ENCODE measurements at places on chromosomes 4 and X.

DNA sequence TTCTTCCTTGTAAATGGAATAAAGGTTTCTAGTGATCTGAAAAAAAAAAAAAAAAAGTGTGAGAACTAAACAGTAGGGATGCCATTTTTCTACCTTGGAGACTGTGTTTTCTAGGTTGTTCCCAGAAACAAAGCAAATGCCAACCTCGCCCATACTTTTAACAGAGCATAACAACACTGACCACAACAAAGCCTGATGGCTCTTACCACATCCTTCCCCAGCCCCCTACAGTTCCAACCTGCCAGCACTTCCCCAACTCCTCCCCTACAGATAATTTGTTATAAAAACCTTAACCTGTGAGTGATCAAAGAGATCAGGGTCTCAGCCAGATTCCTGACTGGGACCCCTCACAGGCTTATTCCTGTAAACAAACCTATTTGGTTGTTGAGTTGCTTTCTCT lies 940.0 kb downstream of the SH3BGRL start:
- no peak for DNase-seq

GRCh38 chr4:76836860-76837562 lies 60.9 kb downstream of the SOWAHB start:
- DNase-seq, result no peak

DNA sequence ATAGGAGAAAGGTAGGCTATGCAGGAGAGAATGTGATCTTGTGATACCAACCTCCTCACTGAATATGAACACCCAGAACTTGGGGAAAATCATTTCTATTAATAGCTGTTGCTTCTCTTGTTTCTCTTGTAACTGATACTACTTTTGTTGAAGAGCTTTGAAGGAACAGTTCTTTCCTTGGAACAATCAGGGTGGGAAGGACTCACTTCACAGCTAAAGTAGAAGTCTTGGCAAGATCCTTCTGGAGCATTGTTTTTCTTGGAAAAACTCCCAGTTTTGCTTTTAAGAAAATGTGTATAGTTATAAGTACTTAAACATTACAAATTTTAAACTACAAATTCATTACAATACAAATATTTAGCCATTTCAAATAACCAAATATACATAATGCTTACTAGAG lies 19.1 kb upstream of the XK start:
- DNase-seq, result no peak

DNA sequence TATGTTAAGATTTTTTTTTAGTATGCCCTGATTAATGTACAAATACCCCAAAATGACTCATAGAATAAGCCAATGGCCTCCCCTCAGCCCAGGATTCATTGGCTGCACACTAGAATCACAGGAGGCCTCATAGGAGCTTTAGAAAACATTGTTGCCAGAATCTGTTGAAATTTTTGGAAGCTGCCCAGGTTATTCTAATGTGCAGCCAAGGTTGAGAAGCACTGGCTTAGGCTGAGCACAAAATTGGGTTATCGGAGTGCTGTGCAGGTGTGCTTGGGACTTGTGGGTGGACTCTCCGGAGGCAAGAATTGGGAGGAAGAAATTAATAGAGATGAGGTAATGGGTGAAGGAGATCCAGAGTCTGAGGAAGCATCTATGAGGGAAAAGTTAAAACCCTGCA lies 41.3 kb upstream of the VCX start:
- DNase-seq, result no peak

- no peak for DNase-seq
Measured at GRCh38 chr4:31199644-31200043, 479.5 kb downstream of the PCDH7 start.

DNA sequence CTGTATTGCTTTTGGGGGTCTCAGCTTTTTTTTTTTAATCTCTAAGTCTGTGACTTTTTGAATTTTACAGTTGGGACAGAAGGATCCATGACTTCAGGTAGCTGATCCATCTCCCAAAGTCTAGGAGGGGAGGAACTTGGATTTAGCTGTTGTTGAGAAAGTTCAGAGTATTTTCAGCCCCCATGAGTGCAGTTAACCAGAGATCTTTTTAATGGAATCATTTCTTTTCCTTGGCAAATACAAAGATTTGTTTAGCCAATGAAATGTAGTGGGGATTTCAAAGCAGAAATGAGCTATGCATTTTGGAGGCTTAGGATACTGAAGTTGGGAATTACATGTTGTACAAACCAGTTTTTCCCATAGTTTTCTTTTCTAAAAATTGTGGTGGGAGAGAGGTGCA lies 18.1 kb downstream of the FNIP2 start:
- no peak for DNase-seq

- no peak for DNase-seq
Measured at GRCh38 chr4:8095956-8096689, 62.5 kb downstream of the ABLIM2 start.

GRCh38 chr4:6858997-6859396 lies 50.6 kb upstream of the TBC1D14 start:
- DNase-seq, result no peak

GRCh38 chrX:15911734-15912550 lies 57.3 kb upstream of the AP1S2 start:
- DNase-seq, result no peak

- no peak for DNase-seq
Measured at GRCh38 chr4:80500613-80501012, 165.1 kb downstream of the CFAP299 start.

DNA sequence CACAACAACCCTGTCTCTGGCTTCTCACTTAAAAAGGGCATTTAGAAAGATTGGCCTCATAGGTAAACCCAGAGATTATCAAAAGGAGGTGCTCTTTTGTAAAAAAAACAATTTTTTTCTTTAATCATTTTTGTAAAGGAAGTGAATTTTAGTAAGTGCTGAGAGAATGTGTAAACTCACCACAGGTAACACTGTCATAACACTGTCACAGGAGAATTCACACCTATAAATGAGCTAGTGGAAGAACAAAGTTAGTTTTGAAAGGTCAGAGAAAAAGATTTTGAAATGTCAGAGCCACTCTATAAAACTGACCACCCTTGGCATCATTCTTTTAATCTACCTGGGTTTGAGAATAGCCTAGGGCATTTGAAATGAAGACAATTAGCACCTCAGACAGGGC lies 3.3 kb upstream of the SH2D1A start:
- no peak for DNase-seq

- DNase-seq, result no peak
Measured at GRCh38 chr4:120043828-120044227, 22.8 kb downstream of the MAD2L1 start.

DNA sequence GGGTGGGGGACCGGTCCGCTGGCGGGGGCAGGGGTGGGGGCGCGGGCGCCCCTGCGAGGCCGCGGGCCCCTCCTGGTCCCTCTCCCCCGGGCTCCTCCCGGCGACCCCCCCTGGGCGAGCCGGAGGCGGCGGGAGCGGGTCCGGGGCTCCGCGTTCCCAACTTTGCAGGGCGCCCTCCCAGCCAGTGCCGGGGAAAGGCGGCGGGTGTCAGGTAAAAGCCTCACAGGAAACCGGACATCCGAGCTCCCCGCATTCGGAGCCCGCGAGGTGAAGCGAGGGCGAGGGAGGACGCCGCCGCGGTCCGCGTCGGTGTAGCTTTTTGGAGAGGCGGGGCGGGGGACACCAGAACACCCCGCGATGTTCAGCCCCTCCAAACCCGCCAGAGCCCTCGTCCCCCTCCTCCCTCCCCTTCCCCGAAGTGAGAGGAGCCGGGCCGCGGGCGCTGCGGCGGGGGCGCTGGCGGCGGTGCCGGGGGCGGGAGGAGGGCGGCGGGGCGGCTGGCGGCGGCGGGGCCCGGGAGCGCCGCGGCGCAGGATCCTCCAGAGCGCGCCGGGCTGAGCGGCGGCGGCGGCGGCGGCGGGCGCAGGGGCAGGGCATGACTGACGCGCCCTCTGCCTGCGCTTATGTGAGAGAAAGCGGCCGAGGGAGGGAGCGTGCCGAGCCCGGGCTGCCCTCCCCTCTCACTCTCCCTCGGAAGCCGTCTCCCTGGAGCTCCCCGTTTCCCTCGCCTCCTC lies at the start of gene VEGFC:
VEGFC (minus strand) TSS at position 597 of the 734 bp plus-strand sequence. CDS start 611 bp downstream, outside the sequence.
- DNase-seq, result no peak

- no peak for DNase-seq
Measured at GRCh38 chr4:41505161-41505661, 32.7 kb upstream of the LIMCH1 start.

DNA sequence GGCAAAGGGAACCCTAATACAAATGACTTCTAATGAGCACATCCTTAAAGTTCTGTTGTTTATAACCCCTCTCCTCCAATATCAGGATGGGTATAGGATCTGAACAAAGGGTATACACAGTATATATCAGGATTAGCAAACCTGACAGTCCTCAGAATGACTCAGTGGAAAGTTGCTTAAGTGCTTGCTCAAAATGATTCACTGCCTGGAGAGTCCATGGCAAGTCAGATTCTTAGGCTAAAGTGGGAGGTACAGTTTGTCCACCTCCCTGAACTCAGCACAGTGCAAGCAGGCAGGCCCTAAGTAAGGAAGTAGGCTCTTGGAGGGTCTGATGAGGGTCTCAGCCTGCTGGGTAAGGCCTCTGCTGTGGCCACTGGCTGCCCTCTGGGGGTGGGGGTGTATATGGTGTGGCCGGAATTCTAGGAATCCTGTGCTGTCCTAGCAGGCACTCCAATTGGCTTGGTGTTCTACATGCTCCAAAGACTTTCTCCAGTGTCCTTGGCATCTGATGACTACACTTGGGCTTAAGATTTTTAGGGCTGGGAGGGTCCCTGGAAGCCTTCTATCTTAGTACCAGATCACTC lies 54.3 kb downstream of the CHRDL1 start:
- DNase-seq, result no peak
